ENCODE measurements at places on chromosomes 11 and 22.

DNA sequence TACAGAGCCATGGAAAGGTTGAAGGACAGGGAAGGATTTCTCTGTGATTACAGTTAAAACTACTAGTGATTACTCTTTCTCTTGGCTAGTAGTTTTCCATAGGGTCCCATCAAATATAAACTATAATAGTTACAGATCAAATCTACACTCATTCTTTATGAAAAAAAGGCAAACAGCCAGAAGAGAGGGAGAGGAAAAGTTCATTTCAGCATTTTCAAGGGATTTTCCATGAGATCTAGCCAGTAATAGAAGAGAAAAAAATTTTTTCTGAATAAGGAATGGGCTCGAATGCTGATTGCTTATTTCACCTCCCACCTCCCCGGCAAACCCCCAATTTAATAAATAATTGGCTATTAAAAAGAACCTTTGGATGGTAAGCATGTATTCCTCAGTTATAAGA lies 74.8 kb upstream of the BLID start:
- no peak for DNase-seq

DNA sequence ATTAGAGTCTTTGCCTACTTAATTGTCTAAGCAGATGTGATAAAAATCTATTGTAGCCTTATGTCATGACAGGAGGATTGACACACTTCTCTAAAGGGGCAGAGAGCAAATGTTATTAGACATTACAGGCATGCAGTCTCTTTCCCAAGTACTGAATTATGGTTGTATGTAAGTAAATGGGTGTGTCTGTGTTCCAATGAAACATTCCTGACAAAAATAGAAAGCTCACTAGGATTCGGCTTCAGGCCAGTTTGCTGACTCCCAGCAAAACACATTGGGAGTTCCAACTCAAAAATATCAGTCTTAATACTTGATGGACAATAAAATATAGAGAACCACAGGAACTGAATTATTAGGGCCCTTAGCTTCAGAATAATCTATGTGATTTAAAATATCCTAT lies 1480.4 kb downstream of the FAM181B start:
- no peak for DNase-seq

- no peak for DNase-seq
Observed at GRCh38 chr11:10118865-10119264, 175.2 kb downstream of the SBF2 start.

- no peak for DNase-seq
Observed at GRCh38 chr11:101030692-101031091, 98.9 kb downstream of the PGR start.

DNA sequence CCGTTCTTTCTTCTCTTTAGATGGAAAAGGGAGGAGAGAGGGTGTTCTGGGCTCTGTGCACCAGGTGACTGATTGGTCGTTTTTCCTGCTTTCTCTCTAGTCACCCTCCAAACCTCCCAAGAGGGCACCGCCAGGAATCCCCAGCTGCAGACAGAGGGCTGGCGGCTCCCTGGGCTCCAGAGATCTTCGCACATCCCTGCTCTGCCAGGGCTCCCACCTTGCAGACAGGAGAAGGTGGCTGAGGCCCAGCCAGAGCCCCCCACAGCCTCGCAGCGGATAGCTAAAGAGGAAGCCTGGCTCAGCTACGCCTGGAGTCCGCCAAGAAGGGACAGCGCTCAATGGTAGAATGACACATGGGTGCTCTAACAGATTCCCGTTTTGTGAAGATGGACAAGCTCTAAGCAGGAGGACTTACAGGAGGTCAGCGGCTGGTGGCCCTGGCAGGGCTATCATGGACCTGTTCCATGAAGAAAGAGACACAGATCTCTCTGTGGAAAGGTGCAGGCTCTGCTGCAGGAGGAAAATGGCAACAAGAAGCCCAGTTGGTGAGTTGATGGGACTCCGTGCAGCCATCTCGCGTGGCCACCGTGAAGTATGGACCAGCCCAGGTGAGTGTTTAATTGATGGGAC lies 976.9 kb downstream of the BRD1 start:
- no peak for DNase-seq

DNA sequence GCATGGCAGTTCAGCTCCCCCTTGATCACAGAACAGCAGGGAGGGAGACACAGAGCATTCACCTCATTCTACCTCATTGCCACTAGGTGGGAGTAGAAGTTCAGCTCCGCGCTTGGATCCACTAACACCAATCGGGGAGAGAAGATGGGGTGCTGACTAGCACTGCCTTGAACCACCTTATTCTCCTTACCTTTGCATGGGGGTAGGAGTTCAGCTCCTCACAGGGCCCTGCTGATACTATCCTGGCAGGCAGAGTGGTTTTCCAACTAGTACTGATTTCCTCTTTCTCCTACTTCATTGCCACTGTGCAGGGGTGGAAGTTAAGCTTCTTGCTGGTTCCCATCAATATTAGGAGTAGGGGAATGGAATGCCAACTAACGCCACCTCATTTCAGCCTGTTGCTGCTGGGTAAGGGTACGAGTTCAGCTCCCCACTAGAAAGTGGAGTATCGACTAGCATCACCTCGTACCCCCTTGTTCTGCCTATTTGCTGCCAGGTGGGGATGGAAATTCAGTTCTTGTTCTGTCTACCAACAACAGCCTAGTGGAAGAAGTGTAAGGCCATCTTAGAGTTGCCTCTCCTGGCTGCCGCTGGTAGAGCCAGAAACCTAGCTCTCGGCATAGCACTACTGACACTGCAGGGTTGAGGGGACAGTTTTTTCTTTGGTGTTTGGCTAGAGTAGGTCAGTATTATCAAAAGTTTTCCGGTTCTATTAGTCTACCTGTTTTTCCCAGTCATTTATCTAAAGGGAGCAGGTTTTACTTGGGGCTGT lies 550.9 kb upstream of the CCDC90B start:
- no peak for DNase-seq

- no peak for DNase-seq
Observed at GRCh38 chr11:130370845-130371590, 56.3 kb upstream of the ZBTB44 start.

DNA sequence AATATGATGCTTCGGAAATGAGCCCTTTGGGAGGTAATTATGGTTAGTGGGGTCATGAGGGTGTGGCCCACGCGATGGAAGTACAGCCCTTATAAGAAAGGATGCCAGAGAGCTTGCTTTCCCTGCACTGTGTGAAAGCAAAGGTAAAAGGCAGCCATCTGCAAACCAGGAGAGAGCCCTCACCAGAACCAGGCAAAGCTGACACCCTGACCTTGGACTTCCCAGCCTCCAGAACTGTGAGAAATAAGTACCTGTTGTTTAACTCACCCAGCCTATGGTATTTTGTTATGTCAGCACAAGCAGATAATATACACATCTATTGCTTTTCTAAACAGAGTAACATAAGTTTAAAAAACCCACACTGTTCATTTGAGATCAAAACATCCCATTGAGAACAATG lies 50.7 kb downstream of the SYN3 start:
- DNase-seq = no peak

- no peak for DNase-seq
Observed at GRCh38 chr22:50672041-50672440, 582 bp upstream of the SHANK3 start.

DNA sequence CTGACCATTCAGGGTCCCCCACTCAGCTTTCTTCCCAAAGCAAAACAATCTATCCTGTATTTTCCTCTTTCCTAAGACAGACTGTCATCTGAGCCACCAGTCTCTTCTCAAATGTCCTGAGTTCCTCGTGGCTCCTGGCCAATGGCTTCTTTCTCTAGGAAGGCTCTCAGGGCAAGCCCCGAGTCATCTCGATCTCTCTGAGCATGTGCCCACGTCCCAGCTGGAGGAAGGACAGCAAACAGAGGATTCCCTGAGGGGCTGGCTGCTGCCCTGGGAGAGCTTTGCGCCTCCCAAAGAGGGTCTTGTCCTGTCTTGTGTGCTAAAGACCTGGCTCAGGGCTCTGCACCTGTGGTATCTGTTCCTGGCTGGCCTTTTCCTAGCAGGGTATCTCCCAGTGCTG lies 8.3 kb downstream of the SLC37A2 start:
- no peak for DNase-seq

GRCh38 chr11:5204787-5205186 lies 4.3 kb upstream of the OR51V1 start:
- no peak for DNase-seq

GRCh38 chr11:3909901-3910300 lies 54.4 kb downstream of the STIM1 start:
- DNase-seq = no peak

DNA sequence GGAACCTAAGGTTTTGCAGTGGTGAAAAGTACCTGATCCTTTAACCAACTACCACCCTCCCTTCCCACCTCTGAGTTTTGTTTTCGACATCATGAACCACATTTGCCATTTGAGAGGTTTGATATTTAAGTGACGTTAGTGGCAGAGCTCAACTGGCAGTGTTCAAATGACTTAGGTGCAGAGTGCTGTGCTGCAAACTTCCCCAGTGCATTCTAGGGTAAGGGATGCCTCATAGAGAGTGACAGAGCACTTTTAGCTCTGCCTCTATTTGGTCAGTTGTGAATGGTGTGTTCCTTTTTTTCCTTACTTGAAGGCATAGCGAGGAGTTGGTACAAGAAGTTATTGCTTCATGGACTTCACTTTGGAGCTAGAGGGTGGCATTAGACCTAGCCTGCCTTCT lies 9.4 kb downstream of the BMAL1 start:
- DNase-seq = no peak

- DNase-seq = no peak
Observed at GRCh38 chr22:38180841-38181452, 683 bp downstream of the PLA2G6 start.

GRCh38 chr11:36131721-36132397 lies 157.4 kb downstream of the COMMD9 start:
- peak; percentile 51 for DNase-seq

- DNase-seq = no peak
Observed at GRCh38 chr11:59183771-59184170, 11.8 kb downstream of the DTX4 start.

GRCh38 chr22:36301384-36301828 lies 48.5 kb downstream of the APOL1 start:
- DNase-seq = peak; percentile 94

GRCh38 chr22:43526946-43527345 lies 115.1 kb downstream of the MPPED1 start:
- no peak for DNase-seq

DNA sequence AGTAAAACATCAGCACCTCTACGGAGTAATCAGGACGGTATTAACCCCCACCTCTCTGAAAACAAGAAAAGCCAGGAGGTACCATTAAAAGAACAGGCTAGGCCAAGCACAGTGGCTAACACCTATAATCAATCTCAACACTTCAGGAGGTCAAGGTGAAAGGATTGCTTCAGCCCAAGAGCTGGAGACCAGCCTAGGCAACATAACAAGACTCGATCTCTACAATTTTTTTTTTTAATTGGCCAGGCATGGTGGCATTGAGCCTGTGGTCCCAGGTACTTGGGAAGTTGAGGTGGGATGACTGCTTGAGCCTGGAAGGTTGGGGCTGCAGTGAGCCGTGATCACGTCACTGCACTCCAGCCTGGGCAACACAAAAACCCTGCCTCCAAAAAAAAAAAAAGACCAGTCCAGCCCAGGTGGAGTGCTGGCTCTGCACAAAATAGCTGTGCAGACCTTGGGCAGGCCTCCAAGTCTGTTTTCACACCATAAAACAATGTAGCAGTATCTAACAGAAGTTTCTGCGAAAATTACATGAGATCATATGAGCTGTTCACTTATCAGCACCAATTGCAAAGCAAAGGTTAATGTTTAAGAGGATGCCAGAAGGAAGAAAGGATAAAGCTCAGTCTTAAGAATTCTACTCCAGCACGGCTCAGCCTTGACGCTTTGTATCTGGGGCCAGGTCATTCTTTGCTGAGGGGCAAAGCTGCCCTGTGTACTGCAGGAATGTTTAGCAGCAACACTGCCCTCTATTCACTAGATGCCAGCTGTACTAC lies 14.8 kb downstream of the CHKA start:
- no peak for DNase-seq

GRCh38 chr22:48208894-48209293 lies 1446.4 kb downstream of the TBC1D22A start:
- DNase-seq = no peak

DNA sequence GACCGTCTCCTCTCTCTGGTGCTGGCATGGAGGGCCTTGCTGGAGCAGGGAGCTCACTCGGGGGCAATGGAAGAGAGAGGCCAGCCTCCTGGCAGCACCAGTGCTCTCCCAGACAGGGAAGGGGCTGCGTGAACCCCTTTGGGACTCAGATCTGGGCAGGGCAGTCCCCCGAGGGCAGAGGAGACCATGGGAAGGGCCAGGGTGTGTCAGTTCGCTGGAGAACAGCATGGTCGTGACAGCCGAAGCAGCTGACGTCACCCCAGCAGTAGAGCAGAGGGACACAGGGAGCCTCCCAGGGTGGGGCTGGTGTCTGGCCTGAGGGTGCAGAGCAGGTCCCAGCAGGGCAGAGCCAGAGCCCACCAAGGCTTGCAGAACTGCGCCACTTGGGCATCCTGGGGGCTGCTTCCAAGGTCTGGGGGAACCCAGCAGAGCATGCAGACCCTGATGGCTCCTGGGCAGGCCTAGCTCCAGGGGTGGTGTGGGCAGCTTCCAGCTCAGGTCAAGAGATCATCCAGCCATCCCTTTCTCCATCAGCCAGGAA lies 71.0 kb upstream of the KCNQ1OT1 start:
- DNase-seq = peak; percentile 14

- DNase-seq = no peak
Observed at GRCh38 chr11:31652528-31652927, 143.0 kb downstream of the ELP4 start.

- DNase-seq = no peak
Observed at GRCh38 chr11:70559516-70559915, 161.2 kb downstream of the CTTN start.

- no peak for DNase-seq
Observed at GRCh38 chr11:30967579-30967978, 381.4 kb upstream of the MPPED2 start.

GRCh38 chr11:76752321-76753143 lies 30.6 kb upstream of the TSKU start:
- peak; percentile 97 for DNase-seq

- DNase-seq = no peak
Observed at GRCh38 chr11:130087294-130087926, 17.7 kb downstream of the APLP2 start.

DNA sequence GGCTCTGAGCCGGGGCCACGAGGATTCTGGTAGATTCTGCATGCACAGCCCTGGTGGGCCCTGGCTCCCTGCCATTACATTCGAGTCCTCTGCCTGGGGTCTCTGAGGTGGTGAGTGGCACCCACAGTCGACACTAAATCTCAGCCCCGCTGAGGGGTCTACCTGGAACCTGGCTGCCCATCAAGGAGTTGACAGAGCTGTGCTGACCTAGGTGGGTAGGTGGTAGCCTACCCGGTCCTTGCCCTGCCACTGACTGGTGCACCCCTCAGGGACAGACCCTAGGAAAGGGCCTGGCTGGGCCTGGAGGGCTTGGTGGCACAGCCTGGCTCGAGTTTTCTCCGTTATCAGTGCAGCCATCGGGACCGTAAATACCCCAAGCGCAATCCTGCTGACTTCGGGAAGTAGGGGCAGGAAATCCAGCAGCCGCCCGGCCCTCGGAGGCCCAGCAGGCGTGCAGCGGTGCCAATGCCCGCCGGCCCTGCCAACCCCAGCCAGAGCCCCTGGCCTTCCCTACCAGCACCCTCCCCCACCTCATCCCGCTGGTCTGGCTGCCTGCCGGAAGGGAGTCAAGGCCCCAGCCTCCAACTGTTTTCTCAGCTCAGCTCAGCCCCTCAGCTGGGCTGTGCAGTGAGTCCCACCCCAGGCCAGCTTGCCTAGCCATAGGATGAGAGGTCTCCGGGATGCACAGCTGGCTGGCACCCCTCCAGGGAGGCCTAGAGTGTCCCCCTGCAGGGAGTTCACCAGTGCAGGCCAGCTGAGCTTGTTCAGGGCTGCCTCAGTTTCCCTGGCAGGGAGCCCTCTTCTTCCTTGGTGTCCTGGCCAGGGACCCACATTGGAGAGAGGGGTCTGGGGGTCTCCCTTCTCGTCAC lies 80.4 kb upstream of the KCNQ1OT1 start:
- peak; percentile 14 for DNase-seq

- no peak for DNase-seq
Observed at GRCh38 chr22:23827351-23827995, 11.3 kb downstream of the DERL3 start.
